ENCODE measurements at places on chromosomes 5 and 9.

DNA sequence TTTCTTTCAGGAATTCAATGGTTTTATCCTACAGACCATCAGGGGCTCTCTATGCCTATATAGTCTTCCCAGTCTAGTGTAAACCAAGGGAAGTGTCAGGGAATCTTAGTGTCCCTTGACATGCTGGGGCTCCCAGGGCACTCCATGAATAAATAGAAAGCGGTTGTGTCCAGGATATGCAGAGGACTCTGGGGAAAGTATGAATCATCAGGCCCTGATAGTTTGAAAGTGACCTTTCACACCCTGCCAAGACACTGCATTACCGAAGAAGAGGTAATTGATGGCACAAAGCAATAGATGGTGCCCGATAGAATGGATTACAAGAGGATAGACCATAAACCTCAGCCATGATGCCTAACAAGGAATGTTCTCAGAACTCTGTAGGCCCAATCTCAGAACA, 163.3 kb upstream of the DAPK1 start:
- DNase-seq = no peak

GRCh38 chr5:22567983-22568382, 285.2 kb downstream of the CDH12 start:
- DNase-seq = no peak

- no peak for DNase-seq
These were observed 175.1 kb upstream of the MSX2 start for GRCh38 chr5:174549254-174549653.

DNA sequence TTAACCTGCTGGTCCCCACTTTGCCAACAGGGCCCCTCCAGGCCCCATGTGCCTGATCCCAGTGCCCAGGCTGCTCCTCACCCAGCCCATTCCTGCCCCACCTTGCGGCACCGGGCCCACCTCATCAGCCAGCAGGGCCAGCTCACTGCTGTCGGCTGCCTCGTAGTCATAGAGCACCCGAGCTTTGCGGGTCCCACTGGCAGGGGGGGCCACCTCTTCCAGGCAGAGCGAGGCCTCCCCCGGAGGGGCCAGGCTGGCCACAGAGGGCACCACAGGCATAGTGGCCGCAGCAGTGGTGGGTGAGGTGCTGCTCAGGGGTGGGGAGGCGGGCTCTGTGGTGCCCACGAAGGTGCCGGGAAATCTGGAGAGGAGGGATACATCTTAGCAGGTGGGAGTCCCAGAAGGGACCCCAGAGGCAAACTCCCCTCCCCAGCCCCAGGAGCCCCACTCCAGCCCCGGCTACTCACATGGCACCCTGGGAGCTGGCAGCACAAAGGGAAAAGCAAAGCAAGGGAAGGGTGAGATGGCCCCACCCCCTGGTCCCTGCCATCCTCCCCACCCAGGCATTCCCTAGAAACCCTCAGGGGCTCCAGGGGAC, 19.0 kb downstream of the SH3GLB2 start:
- DNase-seq = no peak

- DNase-seq = no peak
These were observed 225.1 kb downstream of the PDZD2 start for GRCh38 chr5:31863991-31864411.

- DNase-seq = no peak
These were observed 219.2 kb downstream of the EBF1 start for GRCh38 chr5:158880483-158881001.

- no peak for DNase-seq
These were observed 89.4 kb downstream of the MACROH2A1 start for GRCh38 chr5:135309391-135310327.

DNA sequence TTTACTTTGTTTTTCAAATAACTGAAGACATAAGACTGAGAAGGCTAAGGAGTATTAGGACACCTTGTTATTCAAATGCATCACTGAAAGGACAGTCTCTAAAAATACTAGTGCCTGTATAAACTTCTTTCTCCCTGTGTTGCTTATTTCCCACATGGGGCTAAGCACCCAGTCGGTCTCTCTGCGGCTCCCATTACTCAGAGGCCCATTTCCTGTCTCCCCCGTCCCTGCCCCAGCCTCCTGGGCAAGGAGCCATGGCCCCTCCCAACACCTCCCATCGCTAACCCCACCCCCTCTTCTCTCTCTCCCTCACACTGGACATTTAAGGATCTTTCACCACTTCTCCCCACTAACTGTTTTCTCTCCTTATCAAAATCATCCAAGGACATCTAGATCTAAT, 81.9 kb downstream of the EBF1 start:
- DNase-seq = no peak

- DNase-seq = peak; percentile 15
These were observed 32.3 kb downstream of the SH3GLB2 start for GRCh38 chr9:128995791-128996190.

DNA sequence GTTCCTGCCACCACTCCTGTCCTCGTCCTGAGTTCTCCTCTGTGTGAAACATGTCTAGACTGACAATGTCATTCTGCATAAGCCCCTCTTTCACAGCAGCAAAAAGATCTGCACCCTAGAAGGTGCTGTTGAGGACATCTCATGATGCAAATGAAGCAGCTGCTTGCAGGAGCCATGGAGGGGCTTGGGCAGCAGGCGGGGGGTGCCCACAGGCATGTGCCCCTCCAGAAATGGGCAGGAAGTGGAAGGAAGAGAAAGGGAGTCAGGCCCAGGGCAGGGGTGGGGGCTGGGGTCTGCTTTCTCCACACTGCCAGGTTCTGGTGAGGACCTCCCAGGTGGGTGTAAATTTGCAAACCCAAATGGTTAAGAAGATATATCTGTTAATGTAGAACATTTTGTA, 54.5 kb upstream of the KCNMB1 start:
- DNase-seq = no peak

GRCh38 chr5:62017092-62017491, 288.9 kb upstream of the KIF2A start:
- DNase-seq = no peak

DNA sequence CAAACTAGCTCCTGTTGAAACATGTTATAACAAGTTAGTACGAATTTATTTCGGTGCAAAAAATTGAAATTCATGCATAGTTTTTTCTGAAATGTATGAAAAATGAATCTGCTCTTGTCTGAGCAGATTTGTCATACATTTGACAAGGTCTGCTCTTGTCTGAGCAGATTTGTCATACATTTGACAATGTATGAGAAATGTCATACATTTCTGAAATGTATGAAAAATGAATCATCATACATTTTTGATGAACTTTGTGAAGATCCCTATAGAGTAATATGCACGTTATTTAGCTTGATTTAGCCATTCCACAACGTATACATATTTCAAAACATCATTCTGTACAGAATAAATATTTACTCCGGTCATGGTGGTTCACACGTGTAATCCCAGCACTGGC, 85.9 kb upstream of the PARP8 start:
- DNase-seq = no peak

GRCh38 chr9:83707518-83707767, 315 bp downstream of the UBQLN1 start:
- DNase-seq = peak; percentile 95

- no peak for DNase-seq
These were observed 315.6 kb downstream of the CETN3 start for GRCh38 chr5:90093751-90094485.

DNA sequence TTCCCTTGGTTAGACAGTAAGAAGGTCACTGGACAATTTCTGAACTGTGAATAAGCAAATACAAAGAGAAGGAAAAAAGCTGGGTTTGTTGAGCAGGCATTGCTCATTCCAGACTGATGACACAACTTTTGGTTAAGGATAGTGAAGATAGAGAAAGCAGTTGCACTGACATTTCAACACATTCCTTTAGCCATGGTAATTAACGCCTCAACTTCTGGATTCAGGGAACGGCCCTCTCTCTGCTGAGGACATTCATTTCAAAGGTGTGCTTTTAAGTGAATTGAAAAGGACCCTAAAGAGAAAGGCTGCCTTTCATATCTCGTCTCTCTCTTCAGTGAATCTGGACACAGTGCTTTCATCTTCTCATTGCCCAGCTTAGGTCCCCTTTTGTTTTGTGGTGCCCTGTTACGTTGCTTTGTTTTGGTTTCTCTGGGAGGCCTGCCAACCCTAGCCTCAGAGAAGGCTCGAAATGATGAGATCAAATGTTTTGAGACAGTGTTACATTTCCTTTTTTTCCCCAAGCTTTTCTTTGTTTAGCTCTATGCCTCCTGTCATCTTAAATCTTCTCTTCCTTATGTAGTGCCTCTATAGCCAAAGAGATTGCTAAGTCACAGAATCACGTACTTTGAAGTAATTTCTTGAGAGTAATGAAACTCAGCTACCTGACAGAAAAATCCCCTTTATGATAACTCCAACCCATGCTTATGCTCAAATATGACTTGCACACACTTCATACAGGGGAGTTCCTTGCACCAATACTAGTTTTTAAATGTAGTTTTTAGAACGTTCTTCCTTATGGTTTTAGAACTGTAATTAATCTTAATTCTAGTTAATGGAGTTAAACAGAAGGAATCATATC, 94.4 kb upstream of the IFNE start:
- no peak for DNase-seq

DNA sequence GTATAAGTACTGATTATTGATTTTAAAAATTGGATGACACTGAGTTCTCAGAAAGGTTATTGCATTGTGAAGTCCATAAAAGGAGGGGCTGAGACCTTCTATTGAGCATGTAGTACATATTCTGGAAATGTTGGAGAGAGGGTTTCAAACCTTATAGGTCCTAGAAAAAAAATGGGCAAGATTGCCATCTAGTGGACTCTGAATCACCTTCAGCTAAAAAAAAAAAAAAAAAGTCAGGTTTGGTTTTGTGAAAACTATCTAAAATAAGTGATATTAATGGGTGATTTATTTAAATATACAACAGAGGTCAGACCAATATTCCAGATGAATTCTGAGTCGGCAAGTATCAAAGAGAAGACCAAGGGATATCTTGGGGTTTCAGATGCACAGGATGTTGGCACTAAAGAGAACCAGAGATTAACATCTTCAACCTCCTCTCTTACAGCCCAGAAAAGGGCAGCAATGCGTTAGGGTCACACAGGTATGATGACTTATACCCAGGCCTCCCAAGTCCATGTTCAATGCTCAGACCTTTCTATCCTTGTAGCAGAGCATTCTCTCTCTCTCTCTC, 109.8 kb upstream of the NMUR2 start:
- no peak for DNase-seq

DNA sequence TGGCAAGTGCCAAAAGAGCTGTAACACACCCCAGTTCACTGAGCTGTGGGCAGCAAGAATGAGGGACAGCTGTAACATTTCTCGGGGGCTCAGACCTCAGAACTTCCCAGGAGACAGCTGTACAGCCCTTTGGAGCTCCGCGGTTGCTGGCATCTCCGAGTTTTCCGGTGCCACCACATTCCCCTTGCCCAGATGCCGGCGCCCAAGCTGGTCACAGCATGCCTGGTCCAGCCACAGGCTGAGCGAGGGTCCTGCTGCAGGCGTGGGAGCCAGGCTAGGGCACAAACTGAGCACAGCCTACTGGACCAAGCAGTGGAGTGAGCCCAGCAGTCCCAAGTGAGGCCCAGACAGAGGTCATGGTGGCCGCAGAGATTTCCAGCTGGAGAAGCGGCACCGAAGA, 797.7 kb upstream of the EDIL3 start:
- DNase-seq = no peak

GRCh38 chr9:135066291-135066690, 21.2 kb upstream of the OLFM1 start:
- peak; percentile 46 for DNase-seq

GRCh38 chr5:82942083-82942881, 134.9 kb downstream of the TMEM167A start:
- DNase-seq = no peak

DNA sequence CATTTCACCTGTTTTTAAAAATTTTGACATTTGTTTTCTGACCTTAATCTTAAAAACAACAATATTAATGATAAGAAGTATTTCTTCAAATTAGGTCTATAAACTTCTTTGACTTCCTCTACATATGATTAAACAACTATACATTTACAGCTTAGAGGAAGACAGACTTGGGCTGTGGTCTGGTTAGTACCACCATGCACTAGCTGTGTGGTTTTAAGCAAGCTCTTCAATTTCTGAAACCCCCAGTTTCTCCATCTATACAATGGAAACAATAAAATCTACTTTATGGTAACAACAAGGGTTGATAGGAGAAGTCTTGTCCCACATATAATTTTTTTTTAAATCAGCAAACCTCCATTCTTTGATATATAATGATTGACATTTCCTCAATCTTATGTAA, 15.7 kb downstream of the ANKDD1B start:
- no peak for DNase-seq

DNA sequence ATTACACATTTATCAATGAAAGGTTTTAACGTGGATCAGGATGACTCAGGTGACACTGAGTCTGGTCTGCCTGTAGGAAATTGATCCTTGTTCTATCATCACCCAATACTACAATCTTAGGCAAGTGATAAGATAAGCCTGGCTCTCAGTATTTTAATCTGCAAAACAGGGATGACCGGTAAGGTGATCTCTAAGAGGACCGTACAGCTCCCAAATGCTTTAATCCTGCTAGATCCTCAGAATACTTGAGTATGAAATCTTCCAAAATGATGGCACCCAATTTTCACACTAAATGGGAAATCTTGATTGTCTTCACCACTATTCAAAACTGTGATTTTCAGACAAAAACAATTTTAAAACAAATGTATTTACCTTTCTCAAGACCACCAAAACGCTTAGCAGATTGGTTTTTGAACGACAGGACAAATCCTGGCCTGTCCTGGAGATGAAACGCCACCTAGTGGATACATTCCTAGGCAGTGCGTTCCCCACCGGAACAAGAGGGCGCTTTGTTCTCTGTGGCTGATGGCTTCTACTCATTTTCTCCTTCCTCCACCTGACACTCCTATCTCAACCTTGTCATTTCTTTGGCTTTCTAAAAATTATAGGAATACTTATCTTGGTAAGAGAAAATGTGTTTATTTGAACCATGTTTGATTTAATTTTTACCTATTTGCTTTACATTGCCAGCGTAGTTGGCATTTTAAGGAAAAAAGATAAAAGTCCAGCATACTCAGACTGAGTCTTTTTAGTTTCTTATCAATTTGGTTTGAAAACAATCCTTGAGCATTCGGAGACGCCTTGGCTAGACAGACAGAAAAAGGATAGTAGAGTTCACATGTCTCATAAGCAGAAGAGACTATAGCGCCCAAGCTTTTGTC, 41.2 kb upstream of the VCAN start:
- no peak for DNase-seq

- DNase-seq = peak; percentile 75
These were observed 17.3 kb upstream of the TERT start for GRCh38 chr5:1312206-1312605.

GRCh38 chr9:93573516-93573828, 2.9 kb upstream of the PHF2 start:
- DNase-seq = no peak

- no peak for DNase-seq
These were observed 208.8 kb downstream of the MELK start for GRCh38 chr9:36781533-36781932.

- DNase-seq = no peak
These were observed 119.1 kb downstream of the HTR4 start for GRCh38 chr5:148535190-148535589.
